ENCODE measurements at places on chromosomes 5 and 9. TPM values are rescaled to one million over a fixed set of nuclear protein-coding genes. Genes with fewer than 3 reads are reported as not detected.

The C5orf63 gene
- total RNA-seq = 6.4 TPM

The C9orf50 gene
- total RNA-seq = not detected

The F2RL1 gene
- 8.2 TPM for total RNA-seq

The PCDHGA10 gene
- total RNA-seq = 12.3 TPM

The CRB2 gene
- total RNA-seq = 0.42 TPM
